ENCODE measurements at places on chromosomes 12 and 14.
A peak's percentile ranks its signal among the peaks of the same experiment; 100 is the strongest.

GRCh38 chr14:34220921-34221320 is 241.1 kb downstream of the SPTSSA start:
- DNase-seq, result no peak

DNA sequence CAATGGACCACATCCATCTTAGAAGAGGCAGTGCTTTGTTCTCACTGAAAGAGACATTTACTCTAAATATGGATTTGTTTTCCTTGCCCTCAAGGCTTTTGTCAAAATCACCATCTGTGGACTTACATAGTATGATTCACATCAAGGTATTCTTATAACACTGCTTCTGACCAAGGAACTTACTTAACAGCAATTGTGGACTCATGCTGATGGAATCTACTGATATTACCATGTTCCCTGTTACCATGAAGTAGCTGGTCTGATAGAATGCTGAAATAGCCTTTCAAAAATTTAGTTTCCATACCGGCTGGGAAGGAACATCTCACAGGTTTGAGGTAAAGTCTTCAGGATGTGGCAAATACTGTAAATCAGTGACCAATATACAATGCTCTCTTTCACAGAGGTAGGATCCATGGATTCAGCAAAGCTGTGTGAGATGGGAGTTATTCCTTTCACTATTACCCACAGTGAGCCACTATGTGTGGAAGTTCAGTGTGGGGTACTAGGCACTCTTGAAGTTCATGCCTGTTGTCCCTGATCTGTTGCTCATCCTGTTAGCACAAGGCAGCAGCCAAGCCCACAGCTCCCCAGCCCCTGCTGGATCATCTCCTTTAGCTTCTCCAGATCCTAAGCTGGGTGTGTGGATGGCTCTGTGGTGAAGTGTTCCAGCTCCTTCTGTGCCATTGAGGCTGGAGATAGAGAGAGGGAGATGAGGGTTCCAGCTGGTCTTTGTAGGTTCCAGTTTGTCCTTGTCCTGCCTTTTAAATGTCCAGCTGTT is 126.4 kb downstream of the ATP23 start:
- DNase-seq, result no peak

DNA sequence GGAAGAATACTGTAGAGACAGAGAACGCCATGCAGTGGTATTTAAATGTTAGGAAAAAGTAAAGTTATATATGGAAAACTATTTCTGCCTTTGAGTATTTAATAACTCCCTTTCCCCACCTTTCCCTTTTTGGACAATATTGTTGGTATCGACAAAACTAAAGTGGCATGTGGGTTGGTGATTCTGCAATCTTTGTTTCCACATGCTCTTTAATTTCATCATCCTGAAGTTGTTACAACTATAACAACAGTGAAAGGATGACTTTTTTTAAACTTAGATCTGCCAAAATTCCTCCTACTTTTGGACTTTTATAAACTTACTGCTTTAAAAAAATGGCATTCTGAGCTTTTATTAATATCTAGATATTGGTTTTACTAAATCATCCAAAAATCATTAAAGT is 25.3 kb downstream of the TTC8 start:
- DNase-seq, result no peak

GRCh38 chr14:96863327-96863985 is 66.3 kb downstream of the VRK1 start:
- no peak for DNase-seq

- DNase-seq, result peak; percentile 6
These were observed 75.5 kb upstream of the CAND1 start for GRCh38 chr12:67193704-67194103.

GRCh38 chr14:74018174-74018585 is 908 bp downstream of the ENTPD5 start:
- DNase-seq, result no peak

GRCh38 chr14:25461780-25462179 is 411.8 kb upstream of the STXBP6 start:
- DNase-seq, result no peak

- no peak for DNase-seq
These were observed 39.4 kb downstream of the RTN1 start for GRCh38 chr14:59831121-59831730.

Measured in right kidney (tissue), 9 donors.